Fibroblast of villous mesenchyme (primary cell): ENCODE measurements at places on chromosomes 3 and 15. TPM values are rescaled to one million over a fixed set of nuclear protein-coding genes. Genes with fewer than 3 reads are reported as not detected.

The PRSS50 gene
- not detected in 2 replicates for total RNA-seq

The TRIM42 gene
- total RNA-seq = not detected in 2 replicates

The GPR27 gene
- not detected in 2 replicates for total RNA-seq

The C3orf49 gene
- total RNA-seq = not detected in 2 replicates

The PLSCR2 gene
- 0.43 TPM in 1 of 2 replicates, not detected in the other for total RNA-seq

The C2CD4A gene
- not detected in 2 replicates for total RNA-seq

The PDZRN3 gene
- 32.5 and 33.7 TPM in 2 replicates for total RNA-seq

The IQCF2 gene
- not detected in 2 replicates for total RNA-seq

The FETUB gene
- not detected in 2 replicates for total RNA-seq

The LRTM1 gene
- total RNA-seq = not detected in 2 replicates

The FILIP1L gene
- total RNA-seq = 146 and 213 TPM in 2 replicates

The SPATA16 gene
- total RNA-seq = not detected in 2 replicates

The FHIT gene
- total RNA-seq = 1.6 and 2.2 TPM in 2 replicates

The DPPA2 gene
- total RNA-seq = not detected in 2 replicates

The PLA2G4D gene
- not detected in 2 replicates for total RNA-seq

The APOD gene
- total RNA-seq = 1.3 and 3.5 TPM in 2 replicates

The GOLGA8K gene
- not detected in 2 replicates for total RNA-seq

The PRICKLE2 gene
- total RNA-seq = 36.3 and 42.2 TPM in 2 replicates

The PARP9 gene
- total RNA-seq = 21.3 and 34.5 TPM in 2 replicates

The RAP2B gene
- total RNA-seq = 11.2 and 14.5 TPM in 2 replicates

The CAMK1 gene
- 27.6 and 30.0 TPM in 2 replicates for total RNA-seq

The TTLL13 gene
- total RNA-seq = under 0.01 and 0.32 TPM in 2 replicates

The UACA gene
- total RNA-seq = 160 TPM in 2 replicates
